ENCODE measurements at places on chromosomes 11 and 22.
A peak's percentile ranks its signal among the peaks of the same experiment; 100 is the strongest.

DNA sequence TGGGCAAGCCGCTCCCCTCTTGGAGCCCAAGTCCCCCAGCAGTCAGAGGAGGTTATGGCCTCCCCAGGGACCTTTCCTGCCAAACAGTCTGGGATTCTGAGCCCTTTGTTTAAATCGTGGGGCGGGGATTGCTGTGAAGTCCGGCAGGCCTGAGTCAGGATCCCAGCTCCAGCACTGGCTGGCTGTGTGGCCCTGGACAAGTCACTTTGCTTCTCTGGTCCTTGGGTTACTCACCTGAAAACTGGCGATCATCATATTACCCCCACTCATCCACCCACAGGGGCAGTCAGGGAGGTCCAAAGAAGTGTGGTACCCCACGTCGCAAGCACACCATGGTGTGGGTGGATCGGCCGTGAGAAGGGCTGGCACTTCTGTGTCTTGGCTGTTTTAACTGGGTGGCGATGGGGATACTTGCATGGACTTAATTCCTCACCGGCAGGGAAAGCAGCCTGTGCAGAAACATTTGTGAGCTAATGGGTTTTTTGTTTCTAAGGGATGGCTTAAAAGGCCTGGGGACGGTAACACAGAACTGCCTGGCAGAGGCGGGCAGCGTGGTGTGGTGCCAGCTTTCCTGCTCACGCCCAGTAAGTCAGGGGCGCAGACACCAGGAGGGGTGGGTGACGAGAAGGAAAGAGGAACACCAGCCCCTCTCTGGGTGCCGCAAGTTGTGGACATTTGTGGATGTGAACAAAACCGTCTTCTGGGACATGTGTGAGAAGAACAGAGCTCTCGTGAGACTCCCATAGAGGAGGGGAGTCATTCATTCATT is 31.6 kb upstream of the PRR5 start:
- DNase-seq = no peak

- peak; percentile 26 for DNase-seq
Observed at GRCh38 chr11:114040706-114041211, 18.8 kb upstream of the ZBTB16 start.

DNA sequence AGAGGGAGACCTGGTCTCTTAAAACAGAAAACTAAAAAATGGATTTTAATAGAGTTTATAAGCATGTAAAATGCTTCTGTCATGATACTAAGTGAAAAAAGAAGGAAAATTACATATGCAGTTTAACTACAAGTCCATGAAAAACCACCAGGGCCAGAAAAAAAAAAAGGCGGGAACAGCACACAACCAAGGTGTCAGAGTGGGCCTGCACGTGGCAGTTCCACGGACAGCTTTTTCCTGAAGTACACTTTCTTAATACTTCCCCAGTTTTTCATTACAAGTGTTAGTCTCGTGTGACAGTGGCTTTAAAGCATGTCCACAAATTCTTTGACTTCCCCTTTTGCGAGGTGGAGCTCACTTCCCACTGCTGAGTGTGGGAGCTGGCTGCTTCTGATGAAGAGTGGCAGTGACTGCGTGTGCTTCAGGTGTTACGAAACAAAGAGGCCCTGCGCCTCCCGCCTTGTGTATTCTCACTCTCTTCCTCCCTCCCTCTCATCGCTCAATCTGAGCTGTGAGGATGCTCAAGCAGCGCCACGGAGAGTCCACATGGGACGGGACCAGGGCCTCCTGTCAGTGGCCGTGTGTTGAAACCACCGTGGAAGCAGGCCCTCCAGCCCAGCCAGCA is 16.4 kb downstream of the PPM1F start:
- no peak for DNase-seq

DNA sequence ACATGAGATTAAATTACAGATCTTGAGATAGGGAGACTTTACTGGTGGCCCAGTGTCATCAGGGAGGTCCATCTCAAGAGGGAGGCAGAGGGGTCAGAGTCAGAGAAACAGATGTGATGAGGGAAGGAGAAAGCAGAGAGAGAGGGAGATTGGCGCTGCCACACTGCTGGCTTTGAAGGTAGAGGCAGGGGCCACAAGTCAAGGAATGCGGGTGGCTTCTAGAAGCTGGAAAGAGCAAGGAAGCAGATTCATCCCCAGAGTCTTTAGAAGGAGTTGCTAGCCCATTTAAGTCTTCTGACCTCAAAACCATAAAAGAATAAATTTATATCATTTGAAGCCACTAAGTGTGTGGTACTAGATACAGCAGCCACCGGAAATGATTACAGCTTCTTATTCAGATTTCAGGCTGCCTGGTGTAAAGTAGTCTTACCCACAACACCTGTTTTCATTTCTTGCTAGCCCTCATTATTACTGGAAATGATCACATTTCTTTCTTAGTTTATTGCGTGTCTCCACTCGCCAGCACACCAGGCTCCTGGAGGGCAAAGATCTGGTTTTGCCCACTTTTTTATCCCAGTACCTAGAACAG is 12.6 kb upstream of the SERPINH1 start:
- DNase-seq = no peak

DNA sequence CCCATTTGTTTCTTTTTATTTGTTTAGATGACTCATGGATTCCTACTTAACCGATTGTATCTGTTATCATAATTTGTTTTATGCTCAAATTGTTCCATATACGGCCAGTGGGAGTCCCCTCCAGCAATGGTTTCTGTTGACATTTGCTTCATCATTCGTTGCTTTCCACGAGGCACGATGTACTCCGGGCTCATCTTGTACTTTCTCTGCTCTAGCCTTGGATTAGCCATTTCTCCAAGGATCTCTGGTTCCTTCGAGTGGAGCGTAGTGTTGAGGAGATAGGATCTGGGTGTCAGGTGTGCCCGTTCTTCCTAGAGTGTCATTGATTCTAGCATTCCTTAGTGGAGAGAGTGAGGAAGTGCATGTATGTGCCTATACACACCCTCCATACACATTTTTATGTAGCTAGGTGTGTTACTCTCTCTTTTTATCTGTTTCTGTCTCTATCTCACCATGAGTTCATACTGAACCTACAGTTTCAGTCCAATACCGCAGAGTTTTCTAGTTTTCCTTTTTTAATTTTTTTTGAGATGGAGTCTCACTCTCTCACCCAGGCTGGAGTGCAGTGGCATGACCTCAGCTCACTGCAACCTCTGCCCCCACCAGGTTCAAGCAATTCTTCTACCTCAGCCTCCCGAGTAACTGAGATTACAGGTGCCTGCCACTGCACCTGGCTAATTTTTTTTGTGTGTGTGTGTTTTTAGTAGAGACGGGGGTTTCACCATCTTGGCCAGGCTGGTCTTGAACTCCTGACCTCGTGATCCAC is 31.4 kb downstream of the TECTA start:
- no peak for DNase-seq

GRCh38 chr11:129302386-129303101 is 73.1 kb upstream of the BARX2 start:
- DNase-seq = no peak

DNA sequence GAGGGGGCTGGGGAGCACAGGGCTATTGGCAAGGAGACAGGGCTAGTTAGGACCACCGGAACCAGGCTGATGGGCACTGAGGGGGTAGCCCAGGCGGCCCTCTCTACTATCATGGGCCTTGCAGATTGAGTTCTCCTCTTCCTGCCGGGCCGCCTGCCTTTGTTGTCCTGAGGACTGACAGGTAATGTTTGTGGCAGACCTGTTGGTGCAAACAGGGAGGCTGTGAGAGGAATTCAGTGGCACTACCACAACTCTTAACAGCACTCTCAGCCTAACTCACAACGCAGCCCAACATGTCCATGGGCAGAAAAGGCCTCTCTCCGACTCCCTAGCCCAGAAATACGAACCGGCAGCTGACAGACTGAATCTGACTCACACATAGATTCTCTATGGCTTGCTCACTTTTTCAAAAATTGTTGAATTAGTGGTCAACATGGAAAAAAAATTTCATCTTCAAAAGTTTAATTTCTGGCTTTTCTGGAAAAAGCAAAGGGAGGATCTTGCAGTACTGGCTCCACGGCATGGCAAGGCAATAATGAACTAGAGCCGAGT is 11.4 kb downstream of the KCNJ5 start:
- DNase-seq = peak; percentile 81

GRCh38 chr11:44946263-44946662 is 4.4 kb downstream of the TP53I11 start:
- peak; percentile 42 for DNase-seq

- DNase-seq = no peak
Observed at GRCh38 chr11:60165538-60165937, 17.3 kb downstream of the MS4A6A start.

DNA sequence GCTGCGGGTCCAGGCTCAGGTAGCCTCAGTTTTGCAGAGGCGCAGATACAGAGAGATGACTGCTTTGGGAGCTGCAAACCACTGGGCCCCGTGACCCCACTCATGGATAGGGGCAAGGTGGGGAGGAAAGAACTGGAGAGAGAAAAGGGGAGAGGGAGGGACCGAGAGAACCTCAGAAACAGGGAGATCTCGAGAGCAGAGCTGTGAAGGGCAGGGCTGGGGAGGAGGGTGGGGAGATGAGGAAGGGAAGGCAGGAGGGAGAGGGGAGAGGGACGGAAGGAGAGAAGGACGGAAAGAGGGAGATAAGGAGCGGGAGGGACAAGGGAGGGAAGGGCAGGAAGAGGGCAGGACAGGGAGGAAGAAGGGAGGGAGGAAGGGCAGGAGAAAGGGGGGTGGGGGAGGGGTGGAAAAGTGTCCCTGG is 46.3 kb downstream of the IGLL1 start:
- no peak for DNase-seq

GRCh38 chr11:46298699-46299433 is 21.4 kb downstream of the CREB3L1 start:
- DNase-seq = peak; percentile 87

DNA sequence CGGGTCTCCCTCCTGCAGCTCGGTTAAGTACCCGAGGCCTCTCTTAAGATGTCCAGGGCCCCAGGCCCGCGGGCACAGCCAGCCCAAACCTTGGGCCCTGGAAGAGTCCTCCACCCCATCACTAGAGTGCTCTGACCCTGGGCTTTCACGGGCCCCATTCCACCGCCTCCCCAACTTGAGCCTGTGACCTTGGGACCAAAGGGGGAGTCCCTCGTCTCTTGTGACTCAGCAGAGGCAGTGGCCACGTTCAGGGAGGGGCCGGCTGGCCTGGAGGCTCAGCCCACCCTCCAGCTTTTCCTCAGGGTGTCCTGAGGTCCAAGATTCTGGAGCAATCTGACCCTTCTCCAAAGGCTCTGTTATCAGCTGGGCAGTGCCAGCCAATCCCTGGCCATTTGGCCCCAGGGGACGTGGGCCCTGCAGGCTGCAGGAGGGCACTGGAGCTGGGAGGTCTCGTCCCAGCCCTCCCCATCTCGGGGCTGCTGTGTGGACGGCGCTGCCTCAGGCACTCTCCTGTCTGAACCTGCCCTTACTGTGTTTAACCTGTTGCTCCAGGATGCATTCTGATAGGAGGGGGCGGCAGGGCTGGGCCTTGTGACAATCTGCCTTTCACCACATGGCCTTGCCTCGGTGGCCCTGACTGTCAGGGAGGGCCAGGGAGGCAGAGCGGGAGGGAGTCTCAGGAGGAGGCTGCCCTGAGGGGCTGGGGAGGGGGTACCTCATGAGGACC is 25.0 kb downstream of the FADS3 start:
- DNase-seq = no peak

- DNase-seq = no peak
Observed at GRCh38 chr11:2135018-2135569, 4.1 kb downstream of the IGF2 start.

DNA sequence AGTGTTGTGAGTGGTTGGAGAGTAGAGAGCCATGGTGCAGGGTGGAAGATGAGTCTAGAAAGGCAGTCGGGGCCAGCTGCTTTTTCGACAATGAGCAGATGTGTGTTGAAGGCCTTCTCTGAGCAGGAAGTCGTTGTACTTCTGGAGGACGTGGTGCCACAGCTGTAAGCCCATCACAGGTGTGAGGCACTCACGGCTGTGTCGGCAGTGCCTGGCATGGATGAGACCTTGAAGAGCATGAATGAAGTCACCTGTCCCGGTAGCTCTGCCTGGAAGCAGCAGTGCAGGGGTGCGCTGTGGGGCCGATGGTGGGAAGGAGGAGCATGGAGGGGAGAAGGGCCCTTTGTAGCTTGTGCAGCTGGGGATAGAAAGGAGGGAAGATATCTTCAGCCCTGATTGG is 165.2 kb downstream of the PKNOX2 start:
- no peak for DNase-seq

- DNase-seq = peak; percentile 69
Observed at GRCh38 chr22:46053563-46054090, 76.7 kb upstream of the WNT7B start.

DNA sequence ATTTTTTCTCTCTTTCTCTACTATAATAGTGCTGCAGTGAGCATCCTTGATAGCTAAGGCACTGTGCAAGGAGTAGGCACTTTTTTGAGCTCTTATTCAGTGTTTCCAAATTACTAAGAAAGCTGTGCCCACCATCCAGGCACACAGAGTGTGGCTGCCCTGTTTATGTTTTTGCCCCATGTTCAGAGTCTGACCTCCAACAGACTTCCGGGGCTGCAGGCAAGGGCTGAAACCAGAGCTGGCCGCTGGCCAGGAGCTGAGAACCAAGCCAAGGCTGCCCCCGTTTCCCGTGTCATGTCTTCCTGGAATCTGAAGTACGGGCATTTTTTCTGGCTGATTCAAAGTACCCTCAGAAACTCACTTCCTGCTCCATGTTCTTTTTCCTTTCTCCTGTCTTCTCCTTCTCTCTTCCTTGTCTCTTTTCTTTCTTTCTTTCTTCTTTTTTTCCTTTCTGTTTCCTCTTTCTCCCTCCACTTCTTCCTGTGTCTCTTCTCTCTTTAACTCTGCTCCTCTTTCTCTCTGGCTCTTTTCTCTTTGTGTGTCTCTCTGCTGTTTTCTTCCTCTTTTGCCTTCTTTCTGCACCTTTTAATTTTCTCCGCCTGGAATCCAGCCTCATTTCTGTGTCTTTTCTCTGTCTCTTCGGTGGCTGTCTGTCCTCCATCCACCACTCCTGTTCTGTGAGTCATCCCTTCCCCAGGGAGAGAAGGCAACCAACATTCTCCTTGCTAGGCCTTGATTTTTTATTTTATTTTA is 17.0 kb upstream of the KCTD14 start:
- peak; percentile 93 for DNase-seq

GRCh38 chr11:109864834-109865547 is 228.2 kb upstream of the ZC3H12C start:
- DNase-seq = peak; percentile 68

DNA sequence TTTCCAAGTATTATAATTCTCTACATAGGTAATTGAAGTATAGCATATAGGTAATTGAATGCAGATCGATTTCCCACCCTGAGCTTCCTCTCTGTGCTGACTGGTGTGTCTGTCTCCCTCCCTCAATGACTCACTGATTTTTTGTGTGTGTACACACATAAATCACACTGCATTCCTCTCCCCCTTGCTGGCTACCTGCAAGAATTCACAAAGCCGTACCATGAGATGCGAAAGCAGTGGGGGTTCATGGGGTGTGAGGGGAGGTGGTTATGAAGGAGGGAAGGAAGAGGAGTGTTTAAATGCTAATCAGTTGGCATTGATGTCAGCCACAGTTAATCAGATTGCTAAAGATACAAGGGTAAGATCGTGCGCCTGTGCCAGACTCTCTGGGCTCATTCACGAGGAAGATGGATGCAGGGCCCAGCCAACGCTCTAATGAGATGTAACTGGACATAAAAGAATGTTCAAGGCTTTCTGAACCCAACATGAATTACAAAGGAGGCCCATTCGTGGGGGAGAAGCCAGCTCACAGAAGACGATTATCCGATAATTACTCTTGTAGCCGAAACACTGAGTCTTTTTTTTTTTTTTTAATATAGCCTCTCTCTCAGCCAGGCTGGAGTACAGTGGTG is 107.4 kb downstream of the SEZ6L start:
- DNase-seq = no peak

- DNase-seq = no peak
Observed at GRCh38 chr11:16049611-16050010, 306.7 kb downstream of the SOX6 start.

- DNase-seq = no peak
Observed at GRCh38 chr11:34706709-34707461, 86.0 kb downstream of the EHF start.
